ENCODE measurements at places on chromosomes 1 and 21. TPM values are rescaled to one million over a fixed set of nuclear protein-coding genes. Genes with fewer than 3 reads are reported as not detected.

The SH2D5 gene
- total RNA-seq = not detected

The ADCY10 gene
- 0.09 TPM for total RNA-seq

The GLIS1 gene
- total RNA-seq = not detected

The LORICRIN gene
- not detected for total RNA-seq

The SLC44A5 gene
- total RNA-seq = 0.47 TPM

The MYOC gene
- total RNA-seq = 3.2 TPM

- no peaks in the 10 kb centered on the region for H3K27me3 ChIP-seq
- no peak overlapping the region for H3K27ac ChIP-seq
- H3K4me3 ChIP-seq = no peak overlapping the region
- H3K36me3 ChIP-seq = no peaks in the 10 kb centered on the region
Measured at GRCh38 chr21:34914239-34914638, 134.9 kb downstream of the RUNX1 start.

GRCh38 chr1:159443066-159443750 lies 3.7 kb downstream of the OR10J1 start:
- H3K4me3 ChIP-seq = no peak overlapping the region
- DNase-seq = no peak
- no peaks in the 10 kb centered on the region for H3K4me1 ChIP-seq
- H3K27ac ChIP-seq = no peak overlapping the region

GRCh38 chr1:143610196-143610595 lies 361.6 kb downstream of the FAM72C start:
- H3K4me3 ChIP-seq = no peak overlapping the region
- no peaks in the 10 kb centered on the region for H3K27me3 ChIP-seq
- H3K27ac ChIP-seq = no peak overlapping the region
- no peaks in the 10 kb centered on the region for H3K36me3 ChIP-seq
- DNase-seq = no peak

- peak overlapping the region; percentile 91 for H3K27ac ChIP-seq
- H3K4me3 ChIP-seq = no peak overlapping the region
- peaks cover 66% of the 10 kb centered on the region for H3K4me1 ChIP-seq
- H3K36me3 ChIP-seq = no peaks in the 10 kb centered on the region
- DNase-seq = no peak
Measured at GRCh38 chr1:201710632-201711597, 118.0 kb upstream of the IPO9 start.

GRCh38 chr1:198201956-198202784 lies 45.4 kb downstream of the NEK7 start:
- H3K27me3 ChIP-seq = no peaks in the 10 kb centered on the region
- no peak for DNase-seq
- H3K4me3 ChIP-seq = no peak overlapping the region
- H3K27ac ChIP-seq = no peak overlapping the region

GRCh38 chr1:10398734-10399443 lies at the start of gene PGD:
Gene PGD, plus strand, starts transcription at chr1:10399064. Its CDS starts 54 bp downstream, at chr1:10399118.
- peak within 1 kb of the TSS; percentile 96 for H3K27ac ChIP-seq
- peak; percentile 100 for DNase-seq
- peaks cover 29% of the 10 kb centered on the region for H3K4me1 ChIP-seq
- peaks cover 22% of the 10 kb centered on the region for H3K36me3 ChIP-seq
- peak within 1 kb of the TSS; percentile 99 for H3K4me3 ChIP-seq
- H3K27me3 ChIP-seq = no peaks in the 10 kb centered on the region

GRCh38 chr1:9490605-9491339 lies 48.5 kb upstream of the SLC25A33 start:
- no peak overlapping the region for H3K27ac ChIP-seq
- H3K27me3 ChIP-seq = no peaks in the 10 kb centered on the region
- H3K36me3 ChIP-seq = no peaks in the 10 kb centered on the region
- H3K4me3 ChIP-seq = no peak overlapping the region

DNA sequence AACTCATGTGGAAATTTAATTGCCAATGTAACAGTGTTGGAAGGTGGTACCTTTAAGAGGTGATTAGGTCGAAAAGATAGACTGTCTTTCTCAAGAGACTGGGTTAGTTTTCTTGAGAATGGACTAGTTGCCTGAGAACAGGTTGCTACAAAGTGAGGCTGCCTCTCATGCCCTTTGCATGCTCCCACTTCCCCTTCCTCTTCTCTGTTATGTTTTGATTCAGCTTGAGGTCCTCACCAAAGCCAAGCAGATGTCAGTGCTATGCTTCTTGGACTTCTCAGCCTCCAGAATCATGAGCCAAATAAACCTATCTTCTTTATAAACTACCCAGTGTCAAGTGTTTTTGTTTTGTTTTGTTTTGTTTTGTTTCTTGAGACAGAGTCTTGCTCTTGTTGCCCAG lies 187.0 kb upstream of the RUNX1 start:
- no peaks in the 10 kb centered on the region for H3K27me3 ChIP-seq
- DNase-seq = no peak
- no peak overlapping the region for H3K27ac ChIP-seq
- H3K4me3 ChIP-seq = no peak overlapping the region

DNA sequence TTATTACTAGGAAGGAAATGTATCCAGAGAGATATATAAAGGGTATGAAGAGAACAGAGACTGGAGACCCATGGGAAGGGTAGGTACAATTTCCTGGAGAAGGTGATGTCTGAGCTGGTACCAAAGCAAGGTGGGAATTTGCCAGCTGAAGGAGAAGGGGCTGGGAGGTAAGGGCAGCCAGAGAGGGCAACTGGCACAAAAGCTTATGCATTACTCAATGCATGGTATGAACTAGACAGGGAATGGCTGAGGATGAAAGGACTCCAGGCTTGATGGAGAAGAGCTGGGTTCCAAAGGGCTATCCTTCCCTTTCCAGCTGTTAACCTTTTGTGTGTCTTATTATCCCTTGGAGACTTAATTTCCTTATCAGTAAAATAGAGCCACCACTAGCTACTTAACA lies 113.6 kb upstream of the GADD45A start:
- no peak overlapping the region for H3K27ac ChIP-seq
- no peaks in the 10 kb centered on the region for H3K36me3 ChIP-seq
- peaks cover 14% of the 10 kb centered on the region for H3K4me1 ChIP-seq
- DNase-seq = no peak
- no peak overlapping the region for H3K4me3 ChIP-seq

- peaks cover 21% of the 10 kb centered on the region for H3K4me1 ChIP-seq
- no peaks in the 10 kb centered on the region for H3K36me3 ChIP-seq
- H3K27ac ChIP-seq = no peak overlapping the region
- no peak overlapping the region for H3K4me3 ChIP-seq
- H3K27me3 ChIP-seq = no peaks in the 10 kb centered on the region
Measured at GRCh38 chr1:117819301-117819700, 110.1 kb downstream of the GDAP2 start.

DNA sequence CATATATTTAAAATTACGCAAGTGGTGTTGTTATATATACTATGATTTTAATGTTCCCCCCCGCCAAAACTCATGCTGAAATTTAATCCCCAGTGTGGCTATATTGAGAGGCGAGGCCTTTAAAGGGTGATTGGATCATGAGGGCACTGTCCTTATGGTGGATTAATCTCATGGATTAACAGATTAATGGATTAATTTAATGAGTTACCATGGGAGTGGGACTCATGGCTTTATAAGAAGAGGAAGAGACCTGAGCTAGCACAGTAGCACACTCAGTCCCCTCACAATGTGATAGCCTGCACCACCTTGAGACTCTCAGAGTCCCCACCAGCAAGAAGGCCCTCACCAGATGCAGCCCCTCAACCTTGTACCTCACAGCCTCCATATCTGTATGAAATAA lies 34.8 kb downstream of the C1orf198 start:
- no peaks in the 10 kb centered on the region for H3K4me1 ChIP-seq
- no peak for DNase-seq
- H3K4me3 ChIP-seq = no peak overlapping the region
- H3K36me3 ChIP-seq = peaks cover 16% of the 10 kb centered on the region
- no peak overlapping the region for H3K27ac ChIP-seq
- no peaks in the 10 kb centered on the region for H3K27me3 ChIP-seq

- H3K27ac ChIP-seq = no peak overlapping the region
- H3K4me1 ChIP-seq = peaks cover 37% of the 10 kb centered on the region
- H3K27me3 ChIP-seq = peaks cover 43% of the 10 kb centered on the region
- peak overlapping the region; percentile 62 for H3K4me3 ChIP-seq
- H3K36me3 ChIP-seq = no peaks in the 10 kb centered on the region
Measured at GRCh38 chr1:26158271-26158907, 490 bp upstream of the FAM110D start.

All from lower lobe of right lung (tissue), 2 donors.